ENCODE measurements at places on chromosomes 7 and 10.

DNA sequence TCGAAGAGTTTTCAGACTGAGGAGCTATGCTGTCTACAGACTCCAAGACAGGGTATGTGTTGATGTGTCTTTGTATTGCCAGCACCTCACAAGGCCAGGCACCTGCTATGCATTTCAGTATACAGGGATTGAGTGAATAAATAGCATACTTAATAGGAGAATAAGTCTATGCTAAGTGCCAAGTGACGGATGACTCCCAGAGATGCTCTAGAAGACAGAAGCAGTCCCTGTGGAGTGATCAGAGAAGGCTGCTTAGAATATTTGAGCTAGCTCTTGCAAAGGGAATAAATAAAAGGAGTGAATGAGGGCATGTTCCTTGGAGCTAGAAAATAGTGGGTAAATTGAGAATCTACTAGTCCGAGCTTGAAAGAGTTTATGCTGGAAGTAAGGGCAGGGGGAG is 346.4 kb downstream of the GATA3 start:
- no peak for DNase-seq

DNA sequence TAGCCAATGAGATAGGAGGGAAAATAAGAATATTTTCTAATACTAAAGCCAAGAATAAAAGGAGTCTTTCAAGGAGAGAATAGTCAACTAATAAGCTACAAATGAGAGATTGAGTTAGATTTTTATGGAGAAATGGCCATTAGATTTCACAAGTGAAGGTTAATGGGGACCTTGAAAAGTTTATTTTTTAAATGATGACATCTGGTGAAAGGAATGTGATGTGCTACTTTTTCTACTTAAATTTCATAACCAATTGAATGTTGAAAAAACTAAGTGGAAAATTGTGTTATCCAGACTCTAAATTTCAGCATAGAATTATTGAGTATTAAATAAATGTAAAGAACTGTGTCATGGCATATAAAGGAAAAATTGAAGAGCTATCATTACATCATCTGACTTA is 125.7 kb downstream of the TSPAN12 start:
- DNase-seq: no peak

DNA sequence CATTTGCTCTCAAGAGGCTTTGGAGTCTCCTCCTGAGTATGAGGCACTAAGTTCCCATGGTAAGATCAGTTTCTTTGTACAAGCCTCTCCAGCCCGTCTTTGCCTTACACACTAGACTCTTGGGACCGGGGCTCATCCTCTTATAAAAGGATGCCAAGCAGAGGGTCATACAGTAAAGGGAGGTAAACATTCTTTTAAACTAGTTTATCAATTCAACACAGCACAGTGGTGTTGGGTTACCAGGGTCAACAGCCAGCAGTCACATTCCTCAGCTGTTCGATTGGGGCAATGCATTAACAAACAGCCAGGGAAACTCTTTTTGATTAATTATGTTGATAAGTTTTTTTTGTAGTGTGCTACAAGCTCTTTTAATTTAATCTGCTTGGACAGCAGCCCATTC is 37.8 kb downstream of the HHEX start:
- no peak for DNase-seq

- DNase-seq: no peak
Observed at GRCh38 chr7:80428161-80429054, 83.5 kb downstream of the GNAT3 start.

GRCh38 chr7:3067606-3068380 is 24.1 kb upstream of the CARD11 start:
- no peak for DNase-seq

- no peak for DNase-seq
Observed at GRCh38 chr7:76185187-76185896, 16.4 kb upstream of the SRRM3 start.
